Colonic mucosa (tissue), 4 donors: ENCODE measurements at places on chromosomes 3 and 15. TPM values are rescaled to one million over a fixed set of nuclear protein-coding genes. Genes with fewer than 3 reads are reported as not detected.

DNA sequence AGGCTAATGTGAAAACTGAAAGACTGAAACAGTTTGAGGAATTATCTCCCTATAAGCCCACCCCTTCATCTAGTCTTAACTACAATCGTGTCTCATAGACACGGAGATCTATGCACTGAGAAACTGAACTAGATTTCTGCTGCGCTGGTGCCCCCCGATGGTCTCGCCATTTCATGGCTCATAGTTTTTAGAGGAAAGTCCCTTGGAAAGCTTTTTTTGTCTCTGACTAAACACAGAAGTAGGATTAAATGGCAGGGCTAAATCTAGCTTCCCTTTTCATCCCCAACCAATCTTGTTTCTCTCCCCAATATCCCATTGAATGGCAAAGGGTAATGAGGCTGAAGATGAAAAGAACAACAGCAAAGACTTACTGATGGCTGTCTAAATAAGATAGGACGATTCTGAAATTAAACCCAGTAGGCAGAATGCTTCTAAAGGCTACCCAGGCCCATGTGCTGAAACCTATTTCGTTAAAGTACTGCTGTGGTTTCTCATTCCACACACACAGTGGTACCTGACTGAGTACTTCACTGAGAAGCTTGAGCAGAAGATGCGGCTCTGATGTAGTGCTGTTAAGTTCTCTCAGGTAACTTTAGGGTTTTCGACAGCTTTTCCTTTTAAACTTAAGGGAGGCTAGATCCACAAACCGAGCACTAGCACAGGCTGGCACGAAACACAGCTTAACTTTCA is 142.7 kb downstream of the GADL1 start:
- DNase-seq, result peak; percentile 45

DNA sequence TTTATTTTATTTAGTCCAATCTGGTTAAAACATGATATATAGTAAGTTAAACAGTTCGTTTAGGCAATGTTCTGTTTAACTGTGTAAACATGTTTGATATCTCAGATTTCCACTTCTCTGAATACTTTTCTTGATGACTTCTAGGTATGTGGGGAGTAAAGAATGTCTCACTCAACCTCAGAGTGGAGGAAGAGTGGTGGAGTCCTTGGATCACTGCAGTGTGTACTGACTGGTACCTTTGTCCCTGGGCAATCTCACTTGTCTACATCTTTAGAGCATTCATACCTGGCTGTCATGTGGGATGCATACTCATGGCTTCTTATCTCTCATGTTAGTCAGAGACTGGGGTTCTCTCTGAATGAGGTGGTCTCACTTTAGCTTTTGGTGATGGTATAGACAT is 15.6 kb downstream of the GADL1 start:
- DNase-seq, result no peak

DNA sequence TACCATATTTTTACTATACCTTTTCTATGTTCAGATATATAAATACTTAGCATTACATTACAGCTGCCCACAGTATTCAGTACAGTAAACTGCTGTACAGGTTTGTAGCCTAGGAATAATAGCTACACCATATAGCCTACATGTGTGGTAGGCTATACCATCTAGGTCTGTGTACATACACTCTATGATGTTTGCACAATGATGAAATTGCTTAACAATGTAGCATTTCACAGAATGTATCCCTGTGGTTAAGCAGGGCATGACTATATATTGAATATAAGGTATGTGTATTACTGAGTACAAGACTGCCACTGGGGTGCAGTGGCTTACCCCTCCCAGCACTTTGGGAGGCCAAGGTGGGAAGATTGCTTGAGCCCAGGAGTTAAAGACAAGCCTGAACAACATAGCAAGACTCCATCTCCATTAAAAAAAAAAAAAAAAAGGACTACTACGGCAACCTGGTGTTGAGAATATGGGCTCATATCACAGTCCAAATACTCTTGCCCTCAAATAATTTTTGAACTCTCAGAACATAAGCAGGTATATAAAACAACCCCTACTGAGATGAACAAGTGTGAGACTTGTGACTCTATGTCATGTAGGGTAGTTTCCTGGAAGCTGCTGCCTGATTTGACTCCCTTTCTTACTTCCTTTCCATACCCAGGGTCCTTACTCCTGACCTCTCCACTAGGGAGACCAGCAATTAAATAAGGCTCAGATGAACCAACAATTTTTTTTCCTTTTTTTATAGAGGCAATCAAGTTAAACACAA is 4.8 kb downstream of the PPP1R14D start:
- DNase-seq, result no peak

- no peak for DNase-seq
Observed at GRCh38 chr3:24487325-24488262, 7.1 kb downstream of the THRB start.

DNA sequence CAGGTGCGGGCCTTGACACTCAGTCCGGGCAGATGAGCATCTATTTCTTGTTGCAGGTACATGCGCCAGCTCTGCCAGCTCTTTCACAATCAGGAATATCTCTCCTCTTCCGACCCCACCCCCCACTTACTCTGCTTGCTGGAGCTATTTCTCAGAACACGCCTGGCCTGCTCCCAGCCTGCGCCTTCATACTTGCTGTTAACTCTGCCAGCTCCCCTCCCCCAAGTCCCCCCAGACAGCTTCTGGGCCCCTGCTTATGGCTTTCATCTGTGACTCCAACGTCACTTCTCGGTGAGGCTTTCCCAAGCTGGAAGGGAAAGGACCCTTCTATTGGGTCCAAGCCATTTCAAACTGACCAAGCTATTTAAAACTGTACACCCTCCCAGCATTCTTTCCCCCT is 15.2 kb downstream of the MAGEF1 start:
- no peak for DNase-seq

LCTL gene
- not detected for total RNA-seq

GRCh38 chr15:81575436-81576123 is 201.6 kb upstream of the TMC3 start:
- DNase-seq, result no peak

DNA sequence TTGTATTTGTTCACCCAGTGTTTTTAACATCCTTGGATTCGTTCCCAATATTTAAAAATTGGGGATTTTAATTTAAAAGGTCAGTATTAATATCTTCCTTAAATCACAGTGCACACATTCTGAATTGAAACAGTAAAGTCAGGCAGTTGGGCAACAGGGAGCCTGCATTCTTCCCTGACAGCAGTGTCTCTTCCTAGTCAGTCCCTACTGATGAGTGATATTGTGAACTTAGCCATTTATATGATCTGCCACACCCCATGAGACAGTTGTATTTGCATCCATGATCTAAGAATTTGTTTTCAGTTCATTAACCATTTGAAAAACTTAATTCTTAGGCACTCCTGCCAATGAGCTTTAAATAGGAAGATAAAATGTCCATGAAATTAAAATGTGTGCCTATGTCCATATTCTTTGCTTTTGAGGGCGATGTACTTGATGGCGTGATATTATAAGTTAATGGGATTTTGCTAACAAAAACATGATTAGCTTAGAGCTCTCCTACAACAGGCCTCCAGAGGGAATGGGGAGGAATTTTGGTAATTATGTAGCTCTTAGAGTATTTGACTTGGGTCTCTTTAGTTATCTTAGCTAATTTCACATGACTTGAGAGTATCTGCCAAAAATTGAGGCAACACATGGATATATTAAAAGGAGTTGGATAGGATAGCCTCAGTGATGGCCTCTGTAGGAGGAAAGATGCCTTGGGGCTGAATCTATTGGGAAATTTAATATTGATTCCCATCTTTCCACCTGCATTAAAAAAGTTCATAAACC is 219.3 kb downstream of the PTPRG start:
- DNase-seq, result no peak

CLDN11 gene
- 1.3 TPM for total RNA-seq

PP2D1 gene
- not detected for total RNA-seq

SERINC4 gene
- total RNA-seq, result 0.21 TPM

ROPN1 gene
- total RNA-seq, result 0.66 TPM

DNA sequence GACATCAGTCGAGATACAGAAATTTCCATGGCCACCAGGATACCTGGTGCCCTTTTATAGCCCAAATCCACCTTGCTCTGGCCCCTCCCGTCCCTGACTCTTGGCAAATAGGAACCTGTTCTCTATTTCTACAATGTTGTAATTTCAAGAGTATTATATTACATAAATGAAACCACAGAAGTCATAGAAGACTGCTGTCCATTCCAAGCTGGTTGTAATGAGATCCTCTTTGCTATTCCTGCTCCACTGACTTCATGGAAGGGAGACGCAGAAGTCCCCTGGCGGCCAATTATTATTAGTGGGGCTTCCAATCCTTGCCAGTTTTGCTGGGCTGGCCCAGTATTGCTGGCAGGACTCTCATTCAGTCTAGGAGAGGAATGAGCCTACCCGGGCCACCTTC is 26.6 kb downstream of the DCP1A start:
- no peak for DNase-seq

SCN11A gene
- total RNA-seq, result 0.05 TPM

- no peak for DNase-seq
Observed at GRCh38 chr3:4633078-4634004, 140.2 kb downstream of the ITPR1 start.

DNA sequence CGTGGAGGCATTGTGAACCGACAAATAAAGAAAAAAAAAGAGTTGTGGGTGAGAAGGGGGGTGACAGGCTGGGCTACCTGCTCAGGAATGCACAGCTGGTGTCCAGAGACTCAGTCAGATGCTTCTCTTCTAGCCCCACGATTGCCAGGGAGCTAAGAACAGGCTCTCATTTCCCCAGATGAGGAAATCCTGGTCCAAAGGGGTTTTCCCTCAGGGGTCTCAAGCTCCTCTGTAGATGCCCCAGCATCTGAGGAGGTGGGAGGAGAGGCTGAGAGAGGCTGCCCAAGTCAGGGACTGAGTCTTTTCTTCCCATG is 35.5 kb downstream of the BNC1 start:
- no peak for DNase-seq

DNA sequence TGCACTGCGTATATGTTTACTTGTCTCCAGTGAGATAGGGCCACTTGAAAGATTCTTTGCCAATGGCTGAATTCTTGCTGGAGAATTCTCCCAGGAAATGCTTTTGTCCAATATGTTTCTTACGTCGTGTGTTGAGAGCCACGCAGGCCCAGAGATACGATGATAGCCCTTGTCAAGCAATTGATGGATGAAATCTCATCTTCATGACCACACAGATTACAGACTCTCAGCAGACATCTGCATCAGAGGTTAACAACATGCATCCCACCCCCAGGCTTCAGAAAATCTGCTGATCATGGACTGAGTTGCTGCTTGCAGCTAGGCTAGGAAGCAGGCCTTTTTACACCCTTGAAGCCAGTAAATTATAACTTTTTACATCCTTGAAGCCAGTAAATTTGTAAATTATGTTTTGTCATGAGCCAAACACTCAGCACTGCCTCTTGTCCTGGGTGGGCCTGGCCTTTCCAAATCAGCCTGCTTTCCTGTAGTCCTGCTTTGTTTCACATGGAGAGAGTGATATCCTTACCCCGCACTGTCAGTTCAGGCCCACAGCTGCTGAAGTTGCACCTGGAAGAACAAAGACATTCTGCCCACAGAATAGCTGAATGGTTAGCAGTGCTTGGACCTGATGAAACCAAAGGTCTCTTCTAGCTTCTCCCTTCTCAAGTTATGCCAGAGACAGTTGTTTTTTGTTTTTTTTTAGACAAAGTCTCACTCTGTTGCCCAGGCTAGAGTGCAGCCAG is 84.4 kb downstream of the GPR156 start:
- no peak for DNase-seq

GRCh38 chr15:66832664-66833063 is 130.6 kb downstream of the SMAD6 start:
- no peak for DNase-seq

GRCh38 chr3:183215591-183216202 is 37.4 kb upstream of the B3GNT5 start:
- no peak for DNase-seq

LRRK1 gene
- 29.6 TPM for total RNA-seq

DNA sequence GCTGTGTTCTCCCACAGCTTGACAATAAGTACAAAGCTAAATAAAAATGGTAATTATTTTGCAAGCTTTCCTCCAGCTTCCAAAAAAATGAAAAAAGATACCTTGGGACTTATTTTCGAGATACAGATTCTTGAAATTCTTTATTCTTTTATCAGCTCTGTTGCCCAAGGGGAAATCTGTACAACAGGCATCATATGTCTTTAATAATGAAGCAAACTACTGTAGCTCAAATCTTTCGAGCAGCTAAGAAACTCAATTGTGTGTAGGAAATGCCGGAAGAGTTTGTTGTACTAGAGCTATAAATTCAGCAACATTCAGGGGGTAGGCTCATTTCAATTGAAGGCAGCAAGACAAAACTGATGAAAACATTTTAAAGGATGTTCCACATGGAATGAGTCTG is 297.7 kb downstream of the GBE1 start:
- no peak for DNase-seq

FAM43A gene
- total RNA-seq, result 7.2 TPM

GRCh38 chr3:101685050-101685400 is 1.5 kb downstream of the RPL24 start:
- no peak for DNase-seq

DNA sequence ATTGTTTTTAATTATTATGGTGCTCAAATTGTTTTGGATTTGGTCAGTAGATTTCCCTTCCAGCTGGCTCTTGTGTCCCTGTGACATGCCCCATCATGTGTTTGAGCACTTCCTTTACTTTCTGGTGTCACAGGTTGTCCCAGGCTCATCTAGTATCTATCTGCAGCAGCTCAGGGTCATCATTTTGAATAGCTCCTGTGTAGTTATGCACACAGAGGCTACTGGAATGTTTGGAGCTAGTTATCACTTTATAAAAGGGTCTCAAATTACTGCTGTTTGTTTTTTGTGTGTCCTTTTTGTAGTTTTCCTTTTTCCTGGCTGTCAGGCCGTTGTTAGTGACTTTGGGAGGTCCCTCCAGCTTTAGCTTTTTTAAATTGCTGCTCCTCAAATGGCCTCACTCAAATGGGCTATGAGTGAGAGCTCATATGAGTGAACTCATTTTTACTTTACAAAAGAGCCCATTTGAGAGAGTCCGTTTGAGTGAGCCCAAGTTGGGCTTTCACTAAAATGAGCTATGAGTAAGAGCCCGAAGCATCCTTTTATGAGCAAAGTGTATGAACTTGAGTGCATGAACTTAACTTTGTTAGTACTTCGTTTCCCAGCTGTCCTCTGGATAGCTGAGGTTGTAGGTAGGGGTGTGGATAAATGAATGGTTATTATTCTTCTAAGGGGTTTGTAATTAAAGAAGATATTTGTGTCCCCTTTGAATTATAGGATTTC is 43.8 kb downstream of the SQOR start:
- no peak for DNase-seq

ADAMTS17 gene
- total RNA-seq, result 4.2 TPM

DUOX2 gene
- 40.0 TPM for total RNA-seq

SST gene
- total RNA-seq, result 78.4 TPM

GRCh38 chr3:168248383-168249204 is 152.9 kb upstream of the GOLIM4 start:
- no peak for DNase-seq

DNA sequence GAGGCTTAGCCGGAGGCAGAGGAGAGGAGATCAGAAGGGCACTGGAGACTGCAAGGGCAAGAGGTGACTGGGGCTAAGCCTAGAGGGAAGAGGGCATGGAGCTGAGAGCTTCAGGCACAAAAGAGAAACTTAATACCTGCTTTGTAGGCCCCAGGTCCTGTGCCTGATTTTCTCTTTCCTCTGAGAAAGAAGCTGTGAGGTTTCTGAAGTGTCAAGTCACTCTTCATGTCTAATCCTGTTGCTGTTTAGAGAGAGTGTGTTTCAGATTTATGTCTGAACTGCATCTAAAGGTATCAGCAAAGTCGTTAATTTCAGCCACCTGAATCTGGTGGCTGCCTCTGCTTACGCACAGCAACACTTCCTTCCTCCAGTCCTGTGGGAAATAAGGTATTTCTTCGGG is 106.9 kb upstream of the RNU6-1 start:
- DNase-seq, result no peak

- DNase-seq, result no peak
Observed at GRCh38 chr3:86982883-86983282, 8.1 kb downstream of the VGLL3 start.
